ENCODE measurements at places on chromosomes 1 and 21.

DNA sequence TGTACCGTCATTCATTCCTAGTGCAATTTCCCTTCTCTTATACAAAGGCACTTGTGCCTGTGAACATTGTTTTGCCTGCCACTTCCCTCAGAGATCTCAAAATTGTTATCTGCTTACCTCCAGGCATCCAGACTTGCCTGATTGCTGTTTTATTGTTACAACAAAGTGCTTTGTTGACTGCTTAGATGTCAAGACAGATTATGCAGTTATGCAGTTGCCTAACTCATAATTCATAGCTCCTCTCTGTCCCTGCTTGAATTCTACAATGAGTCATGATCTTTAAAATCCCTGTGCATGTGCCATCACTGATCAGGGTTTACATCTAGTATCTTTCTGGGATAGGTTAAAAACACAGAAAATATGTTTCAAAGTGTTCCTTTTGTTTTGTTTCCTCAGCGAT lies 24.5 kb downstream of the CXADR start:
- no peak for DNase-seq

- no peak for DNase-seq
Observed at GRCh38 chr1:26932531-26932930, 11.0 kb downstream of the NUDC start.

GRCh38 chr1:22717037-22717760 lies 6.6 kb downstream of the EPHB2 start:
- no peak for DNase-seq

DNA sequence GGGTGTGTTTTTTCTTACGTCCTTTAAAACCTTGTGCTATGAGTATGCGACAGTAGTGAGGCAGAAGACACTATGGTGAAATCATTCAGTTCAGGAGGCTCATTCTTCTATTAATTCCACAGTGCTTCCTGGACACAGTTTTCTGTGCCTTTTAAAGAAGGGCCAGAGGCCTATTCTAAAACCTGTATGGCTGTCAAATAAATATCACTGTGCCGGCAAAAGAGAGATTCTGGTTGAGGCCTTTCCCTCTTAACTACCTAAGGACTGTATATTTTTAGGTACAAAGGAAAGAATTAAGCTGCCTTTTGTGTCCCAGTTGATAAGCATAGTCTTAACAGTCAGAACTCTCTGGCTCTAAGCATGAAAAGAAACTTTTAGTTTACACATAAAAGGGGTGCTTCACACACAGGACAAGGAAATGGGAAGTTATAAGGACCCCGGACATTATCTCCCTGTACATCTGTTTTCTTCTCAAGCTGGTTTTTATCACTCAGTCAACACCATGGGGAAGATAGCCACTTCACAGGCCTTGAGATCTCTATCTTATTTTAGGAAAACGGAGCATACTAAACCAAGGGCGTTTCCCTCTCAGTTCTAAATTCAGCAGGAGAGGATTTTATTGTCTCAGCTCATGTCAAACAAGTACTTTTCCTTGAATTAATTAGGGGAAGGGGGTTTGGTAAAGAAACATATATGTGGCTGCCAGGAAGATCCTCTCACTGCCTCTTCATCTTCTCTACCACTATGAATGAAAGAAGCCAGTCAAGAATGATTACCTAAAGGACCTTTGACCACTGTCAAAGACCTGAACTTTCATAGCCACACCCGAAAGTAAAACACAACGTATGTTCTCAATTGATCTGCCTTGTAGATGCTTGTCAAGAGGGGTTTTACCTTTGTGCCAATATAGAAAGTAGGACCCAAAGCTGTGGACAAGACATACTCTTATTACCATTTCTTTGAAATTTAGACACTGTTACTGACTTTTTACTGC lies 71.4 kb upstream of the HSPA13 start:
- DNase-seq: no peak

DNA sequence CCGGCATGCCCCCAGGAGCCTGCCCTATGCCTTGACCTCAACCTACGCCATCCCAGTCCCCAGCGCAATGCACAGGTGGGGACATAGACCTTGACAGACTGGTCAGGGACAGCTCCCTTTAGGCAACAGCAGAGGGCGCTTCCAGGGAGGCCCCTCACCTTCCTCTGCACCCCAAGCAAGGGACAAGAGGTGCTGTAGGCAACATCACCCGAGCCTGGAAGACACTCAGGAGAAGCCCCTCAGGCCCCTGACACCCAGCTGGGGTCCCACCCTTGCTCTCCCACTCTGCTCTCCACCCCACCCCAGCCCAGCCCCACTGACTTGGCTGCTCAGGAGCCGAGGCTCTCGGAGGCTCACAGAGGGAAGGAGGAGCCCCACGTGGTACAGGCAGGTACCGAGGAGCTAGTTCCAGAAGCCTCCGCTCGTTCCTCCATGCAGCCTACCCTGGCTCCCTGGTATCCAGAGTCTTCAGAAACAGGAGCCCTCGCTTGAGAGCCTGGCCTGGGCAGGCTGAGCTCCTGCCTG lies 2.4 kb upstream of the WNT3A start:
- DNase-seq: no peak

DNA sequence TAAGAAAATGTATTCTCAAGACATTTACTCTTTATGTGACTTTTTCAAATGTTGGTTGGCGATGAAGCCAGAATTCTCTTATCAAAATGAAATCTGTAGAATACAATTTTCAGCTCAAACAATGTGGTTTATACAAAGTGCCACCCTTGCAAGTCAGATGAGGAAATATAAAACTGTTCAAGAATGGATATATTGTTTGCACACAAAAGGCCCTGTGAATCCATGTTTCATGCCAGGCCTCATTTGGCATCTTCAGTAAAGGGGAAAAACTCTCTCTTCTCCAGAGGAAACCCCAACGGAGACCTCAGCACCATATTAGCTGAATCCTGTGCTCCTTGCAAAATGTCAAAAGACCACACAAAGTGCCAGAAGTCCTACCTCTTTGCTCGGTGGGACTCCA lies 310.4 kb downstream of the RRAGC start:
- DNase-seq: no peak

GRCh38 chr1:93658188-93658587 lies 23.4 kb downstream of the BCAR3 start:
- no peak for DNase-seq

GRCh38 chr1:41536361-41536802 lies 51.9 kb upstream of the EDN2 start:
- DNase-seq: no peak

GRCh38 chr1:25566730-25567341 lies 23.4 kb downstream of the LDLRAP1 start:
- DNase-seq: peak; percentile 84

GRCh38 chr1:27630859-27631491 lies 4.0 kb downstream of the FGR start:
- no peak for DNase-seq

GRCh38 chr1:211490038-211490678 lies 1.8 kb downstream of the RD3 start:
- no peak for DNase-seq

GRCh38 chr1:168085401-168085872 lies 51.3 kb downstream of the GPR161 start:
- DNase-seq: no peak

DNA sequence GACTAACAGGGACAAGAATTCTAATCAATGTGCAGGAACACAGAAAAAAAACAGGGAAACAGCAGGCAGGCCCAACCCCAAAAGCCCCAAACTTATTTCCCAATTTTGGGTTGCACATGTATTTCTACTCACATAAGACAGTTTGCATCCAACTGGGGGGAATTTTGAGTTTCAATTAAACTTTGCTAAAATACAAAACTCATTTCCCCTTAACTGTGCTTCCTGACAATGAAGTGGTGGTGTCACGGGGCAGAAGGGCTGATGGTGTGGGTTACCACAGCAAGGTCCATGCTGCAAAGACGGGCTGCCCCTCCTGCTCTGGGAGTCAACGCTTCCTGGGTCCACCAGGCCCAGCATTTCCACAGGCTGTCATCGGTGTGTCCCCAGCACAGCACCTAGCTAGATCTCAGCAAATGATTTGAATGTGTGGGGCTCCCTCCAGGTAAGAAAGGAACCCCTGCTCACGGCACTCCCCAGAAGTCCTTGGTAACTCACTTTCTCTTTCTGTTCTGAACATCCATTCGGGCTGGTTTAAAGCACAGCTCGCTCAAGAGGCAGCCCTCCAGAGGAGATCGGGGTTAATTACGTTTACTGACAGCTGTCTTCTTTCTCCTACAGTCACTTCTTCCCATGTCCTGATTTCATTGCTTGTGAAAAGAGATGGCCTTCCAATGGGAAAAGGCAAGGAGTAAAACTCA lies 27.4 kb downstream of the HIVEP3 start:
- DNase-seq: no peak

GRCh38 chr1:201851949-201852348 lies 23.0 kb downstream of the IPO9 start:
- no peak for DNase-seq

DNA sequence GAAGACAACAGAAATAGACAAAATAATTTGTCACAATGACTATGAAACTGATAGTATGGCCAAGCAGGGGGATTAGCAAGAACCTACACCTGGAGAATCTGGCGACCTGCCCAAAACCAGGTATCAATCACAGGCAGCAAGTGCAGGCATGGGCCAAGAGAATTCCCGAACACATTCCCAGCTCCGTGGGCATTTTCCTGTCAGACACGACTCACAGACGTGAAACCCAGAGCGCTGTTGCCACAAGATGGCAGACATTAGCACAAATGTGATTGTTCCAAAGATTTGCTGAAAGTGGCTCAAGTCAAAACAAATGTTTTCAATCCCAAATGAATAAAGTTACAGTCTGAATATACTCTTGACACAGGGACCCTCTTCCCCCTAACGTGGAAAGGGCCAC lies 36.8 kb downstream of the HLCS start:
- no peak for DNase-seq

- no peak for DNase-seq
Observed at GRCh38 chr1:233443040-233443760, 115.7 kb downstream of the MAP3K21 start.

DNA sequence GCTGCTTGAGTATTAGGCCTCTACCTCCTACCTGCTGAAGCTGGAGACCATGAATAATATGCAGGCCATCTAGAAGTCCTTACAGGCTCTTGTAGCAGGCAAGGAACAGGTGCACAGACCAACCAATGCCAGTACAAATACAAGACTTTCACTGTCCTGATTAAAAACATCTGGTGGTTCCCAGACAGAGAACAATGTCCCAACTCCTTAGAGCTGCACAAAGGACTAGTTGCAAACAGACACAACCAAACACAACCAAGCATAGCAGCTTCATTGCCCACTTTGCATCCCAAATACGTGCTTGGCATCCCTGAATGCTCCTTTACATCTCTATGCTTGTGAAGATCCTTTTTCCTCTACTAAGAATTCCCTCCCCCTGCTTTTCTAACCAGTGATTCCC lies 98.1 kb upstream of the CXADR start:
- DNase-seq: no peak

DNA sequence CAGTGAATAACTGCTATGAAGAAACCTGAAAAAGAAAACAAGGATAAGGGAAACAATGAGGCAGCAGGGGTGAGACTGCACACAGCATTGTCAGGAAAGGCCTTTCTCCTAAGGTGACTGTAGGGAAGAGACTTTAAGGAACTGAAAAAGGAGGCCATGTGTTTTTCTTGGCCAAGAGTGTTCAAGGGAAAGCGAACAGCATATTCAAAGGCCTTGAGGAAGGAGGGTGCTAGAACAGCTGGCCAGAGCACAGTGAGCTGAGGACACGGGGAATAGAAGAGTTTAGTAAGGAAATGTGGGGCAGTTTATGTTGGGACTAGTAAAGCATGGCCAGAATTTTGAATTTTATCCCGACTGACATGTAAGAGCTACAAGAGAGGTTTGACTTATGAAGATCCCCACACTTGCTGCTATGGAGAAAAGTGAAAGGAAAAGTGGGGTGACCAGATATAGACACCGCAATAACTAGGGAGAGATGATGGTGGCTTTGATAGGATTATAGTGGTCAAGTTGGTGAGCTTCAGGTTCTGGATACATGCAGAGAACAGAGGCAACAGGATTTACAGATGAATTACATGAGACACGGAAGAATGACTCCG lies 1.4 kb downstream of the RWDD2B start:
- no peak for DNase-seq

DNA sequence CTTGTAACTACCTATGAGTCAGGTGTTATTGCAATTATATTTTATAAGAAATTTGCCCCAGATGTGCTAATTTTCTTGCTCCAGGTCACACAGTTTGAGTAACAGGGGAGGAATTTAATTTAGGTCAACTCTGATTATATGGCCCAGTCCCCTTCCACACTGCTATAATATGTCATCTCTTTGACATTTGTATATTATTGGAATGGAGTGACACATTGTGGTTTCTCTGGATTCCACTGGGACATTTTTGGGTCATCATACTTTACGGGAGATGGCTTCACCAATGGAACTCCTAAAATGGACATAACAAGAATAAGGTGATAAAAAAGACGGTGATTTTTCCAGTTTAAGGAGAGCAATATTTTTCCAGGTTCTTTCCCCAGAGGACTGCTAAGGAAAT lies 191.2 kb downstream of the DISC1 start:
- no peak for DNase-seq

DNA sequence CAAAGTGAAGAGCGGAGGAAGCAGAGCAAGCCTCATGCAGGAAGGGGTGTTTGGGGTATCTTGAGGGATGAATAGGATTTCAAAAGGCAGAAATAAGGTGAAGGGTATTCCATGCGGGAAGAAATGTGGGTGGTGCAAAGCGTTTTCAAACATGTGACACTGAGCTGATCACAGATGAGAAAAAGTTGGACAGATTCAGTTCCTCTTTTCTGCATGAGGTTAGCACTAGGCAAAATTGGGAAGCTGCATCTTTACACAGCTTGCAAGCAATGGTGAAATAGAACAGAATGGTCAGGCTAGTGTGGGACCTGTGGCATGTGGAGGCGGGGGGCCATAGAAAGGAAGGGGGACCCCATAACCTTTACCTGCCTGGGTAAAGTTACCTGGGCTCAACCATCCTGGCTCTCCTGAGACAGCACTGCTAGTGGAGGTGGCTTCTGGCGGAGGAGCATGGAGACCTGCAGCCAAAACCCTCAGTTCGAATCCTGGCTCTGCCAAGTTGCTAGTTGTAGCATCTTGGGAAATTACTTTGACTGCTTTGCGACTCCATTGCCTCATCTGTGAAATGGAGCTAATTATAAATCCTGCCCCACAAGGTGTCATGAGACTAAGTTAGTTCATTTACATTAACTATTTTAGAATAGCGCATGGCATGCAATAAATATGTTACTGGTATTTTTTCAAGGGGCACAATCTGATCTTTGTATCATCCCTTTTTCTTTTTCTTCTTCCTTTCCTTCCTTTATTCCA lies 16.4 kb downstream of the KCNA10 start:
- no peak for DNase-seq

- no peak for DNase-seq
Observed at GRCh38 chr1:185627171-185627570, 107.0 kb upstream of the HMCN1 start.

- peak; percentile 83 for DNase-seq
Observed at GRCh38 chr1:243950166-243950565, 100.1 kb upstream of the AKT3 start.

GRCh38 chr1:155893389-155894142 lies 17.6 kb downstream of the RIT1 start:
- DNase-seq: peak; percentile 84

DNA sequence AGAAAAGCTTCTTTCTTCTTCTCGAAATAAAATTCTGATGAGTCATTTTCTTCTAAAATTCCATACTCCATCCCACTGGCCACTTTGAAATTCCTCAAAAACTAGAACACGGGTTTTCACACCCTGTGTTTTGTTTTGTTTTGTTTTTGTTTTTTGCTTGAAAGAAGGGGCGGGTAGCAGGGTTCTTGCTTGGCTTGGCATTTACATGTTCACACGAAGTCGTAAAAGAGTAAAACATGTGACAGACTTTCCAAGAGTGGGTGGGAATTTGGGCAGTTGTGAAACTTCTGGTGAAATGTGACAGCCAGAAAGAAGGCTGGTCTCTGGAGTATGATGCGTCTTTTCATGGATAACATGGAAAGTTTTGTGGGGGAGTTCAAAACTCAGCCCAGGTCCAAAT lies 47.1 kb upstream of the FMN2 start:
- DNase-seq: no peak
